ENCODE measurements at places on chromosomes 6 and 20.

DNA sequence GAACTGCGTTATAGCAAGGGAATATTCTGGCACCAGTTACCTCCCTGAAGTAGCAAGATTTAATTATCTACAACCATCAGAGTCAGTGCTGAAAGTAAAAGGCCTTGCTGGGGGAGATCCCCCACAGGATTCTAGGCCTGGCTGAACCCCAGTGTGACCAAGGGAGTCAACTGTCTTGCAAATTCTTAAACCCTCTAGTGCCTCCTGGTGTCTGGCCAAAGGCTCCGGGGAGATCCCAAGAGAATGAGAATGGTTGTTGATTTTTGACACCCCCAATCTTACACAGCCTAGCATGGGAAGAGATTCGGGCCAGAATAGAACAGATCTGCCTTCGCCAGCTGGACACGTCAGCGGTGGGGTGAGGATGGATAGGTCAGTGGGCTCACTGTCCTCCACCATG is 179.4 kb downstream of the ERMARD start:
- no peak for DNase-seq

DNA sequence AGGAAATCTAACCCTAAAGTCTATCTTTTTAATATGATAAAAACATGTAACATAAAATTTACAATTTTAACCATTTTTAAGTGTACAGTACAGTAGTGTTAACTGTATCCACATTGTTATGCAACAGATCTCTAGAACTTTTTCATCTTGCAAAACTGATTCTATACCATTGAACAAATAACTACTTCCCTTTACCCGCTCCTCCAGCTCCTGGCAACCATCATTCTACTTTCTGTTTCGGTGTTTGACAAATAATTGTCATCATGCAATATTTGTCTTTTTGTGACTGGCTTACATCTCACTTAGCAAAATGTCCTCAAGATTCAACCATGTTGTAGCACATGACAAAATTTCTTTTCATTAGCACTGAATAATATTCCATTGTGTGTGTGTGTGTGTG is 203.2 kb downstream of the SIM1 start:
- no peak for DNase-seq

DNA sequence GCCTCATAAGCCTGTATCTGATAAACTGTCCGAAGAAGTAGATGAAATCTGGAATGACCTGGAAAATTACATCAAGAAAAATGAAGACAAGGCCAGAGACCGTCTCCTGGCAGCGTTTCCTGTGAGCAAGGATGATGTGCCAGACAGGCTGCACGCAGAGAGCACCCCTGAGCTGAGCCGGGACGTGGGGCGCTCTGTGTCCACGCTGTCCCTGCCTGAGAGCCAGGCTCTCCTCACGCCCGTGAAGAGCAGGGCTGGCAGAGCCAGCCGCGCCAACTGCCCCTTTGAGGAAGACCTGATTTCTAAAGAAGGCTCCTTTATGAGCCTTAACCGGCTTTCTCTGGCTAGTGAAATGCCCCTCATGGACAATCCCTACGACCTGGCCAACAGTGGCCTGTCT is 33.9 kb upstream of the MTHFD1L start:
- no peak for DNase-seq

DNA sequence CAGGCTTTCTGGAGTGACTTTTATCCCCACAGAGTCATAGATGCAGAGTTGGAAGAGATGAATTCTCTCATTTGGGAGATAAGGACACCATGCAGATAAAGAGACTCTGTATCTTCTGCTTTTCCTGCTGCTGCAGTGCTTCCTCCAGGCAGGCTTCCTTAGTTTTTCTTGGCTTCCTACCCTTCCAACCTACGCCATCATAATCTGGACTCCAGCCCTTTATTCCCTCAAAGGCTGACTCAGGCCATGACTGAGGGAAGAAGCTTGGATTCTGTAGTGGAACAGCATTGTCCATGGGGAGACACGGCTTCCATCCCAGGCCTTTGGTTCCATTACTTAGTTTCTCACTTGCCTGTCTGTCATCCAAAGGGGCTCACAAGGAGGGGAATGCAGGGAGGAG is 6.5 kb upstream of the RNF24 start:
- DNase-seq, result no peak

DNA sequence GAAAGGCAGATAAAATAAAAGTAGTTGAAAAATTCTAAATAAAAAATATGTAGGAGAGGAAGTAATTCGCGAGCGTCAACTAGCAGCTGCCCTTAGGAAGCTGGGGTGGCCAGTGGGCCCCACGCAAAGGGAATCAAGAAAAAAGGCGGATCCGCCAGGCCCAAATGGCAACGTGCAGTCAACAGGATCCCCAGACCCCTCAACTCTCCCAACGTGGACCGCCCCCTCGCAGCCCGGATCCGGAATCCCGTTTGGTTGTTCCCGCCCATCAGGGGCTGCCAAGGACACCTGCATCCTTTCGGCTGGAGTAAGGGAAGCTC is 296 bp downstream of the DZANK1 start:
- no peak for DNase-seq

DNA sequence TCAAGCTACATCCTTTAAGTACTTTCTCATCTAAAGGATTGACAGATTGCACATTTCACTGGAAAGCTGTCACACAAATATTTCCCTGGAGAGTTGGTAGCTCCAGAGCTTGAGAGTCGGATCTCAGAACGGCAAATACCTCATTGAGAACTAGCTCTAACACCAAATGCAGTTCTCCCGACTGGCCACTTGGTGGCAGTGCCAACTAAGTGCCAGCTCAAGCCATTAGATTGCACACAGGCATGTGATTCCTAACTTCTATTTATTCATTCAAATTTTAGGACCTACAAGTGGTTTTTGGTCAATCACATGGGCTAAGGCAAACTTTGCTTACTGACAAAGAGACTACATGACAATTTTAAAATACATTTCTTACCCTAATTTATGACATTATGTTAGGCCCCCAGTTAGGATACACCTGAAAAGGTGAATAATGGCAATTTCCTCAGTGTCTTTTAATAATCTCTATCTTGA is 7.9 kb upstream of the MCHR2 start:
- peak; percentile 66 for DNase-seq
